ENCODE measurements at places on chromosomes 6 and 20.

- DNase-seq = no peak
Observed at GRCh38 chr6:44498436-44498835, 110.9 kb downstream of the CDC5L start.

DNA sequence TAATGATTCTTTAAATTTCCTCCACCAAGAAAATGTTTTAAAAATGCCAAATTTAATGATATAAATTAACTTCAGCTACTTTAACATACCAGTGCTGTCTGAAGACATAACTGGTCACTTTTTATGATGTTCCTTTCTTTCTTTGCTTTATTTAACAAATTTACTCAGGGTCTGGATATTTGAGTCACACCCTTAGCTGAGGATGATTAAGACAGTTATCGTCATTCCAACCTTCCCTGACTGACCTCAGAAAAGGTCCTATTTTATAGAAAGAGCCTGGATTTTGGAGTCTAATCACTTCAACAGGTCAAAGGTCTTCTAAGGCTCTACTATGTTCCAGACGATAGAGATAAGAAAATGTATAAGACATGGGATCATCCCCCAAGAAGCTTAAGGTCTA is 47.4 kb upstream of the CEP162 start:
- no peak for DNase-seq

DNA sequence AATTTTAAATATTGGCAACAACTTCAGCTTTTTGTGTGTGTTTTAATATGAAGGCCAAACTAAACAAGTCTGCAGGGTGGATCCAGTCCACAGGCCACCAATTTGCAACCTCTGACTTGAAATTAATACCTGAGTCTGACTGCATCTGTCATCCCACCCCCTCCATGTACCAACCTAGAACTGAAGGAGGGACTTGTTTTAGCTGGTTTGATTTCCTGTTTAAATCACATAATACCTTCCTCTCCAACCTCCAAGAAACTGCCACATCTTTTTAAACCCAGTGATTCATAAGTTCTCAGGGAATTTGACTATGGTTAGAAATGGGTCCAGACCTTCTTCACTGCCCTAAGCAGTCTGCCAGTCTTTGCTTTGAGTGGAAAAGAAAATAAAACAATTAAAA is 21.6 kb downstream of the RNF8 start:
- no peak for DNase-seq

- DNase-seq = no peak
Observed at GRCh38 chr20:3405696-3406358, 1.6 kb downstream of the DNAAF9 start.

DNA sequence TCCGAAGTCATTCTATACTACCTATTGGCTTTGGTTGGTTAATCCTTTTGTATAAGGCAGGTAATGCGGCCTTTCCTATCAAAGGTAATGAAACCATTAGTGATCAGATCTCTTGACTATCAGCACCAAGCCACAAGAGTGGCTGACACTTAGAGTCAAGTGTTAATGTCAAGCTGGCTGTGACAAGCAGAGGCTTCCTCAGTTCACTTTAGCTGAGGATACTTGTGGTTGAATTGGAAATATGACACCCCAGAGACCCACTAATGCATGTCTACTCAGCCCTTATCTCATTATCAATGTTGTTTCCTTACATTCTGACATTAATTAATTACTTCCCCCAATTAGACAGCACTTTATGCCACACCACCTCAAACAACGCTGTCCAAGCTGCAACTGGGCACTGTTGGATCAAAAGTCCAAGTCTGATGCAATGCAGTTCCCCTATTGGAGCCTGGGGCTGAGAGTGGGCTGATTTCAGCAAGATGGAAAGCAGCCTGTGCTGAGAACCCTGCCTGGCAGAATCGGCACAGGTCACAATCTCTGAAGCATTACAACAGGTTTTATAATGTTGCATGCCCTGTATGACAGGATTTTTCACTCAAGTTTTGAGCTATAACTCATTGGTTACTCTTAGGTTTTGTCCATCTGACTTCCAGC is 273.5 kb downstream of the COL12A1 start:
- DNase-seq = no peak

GRCh38 chr6:151010071-151010470 is 144.6 kb downstream of the MTHFD1L start:
- no peak for DNase-seq

DNA sequence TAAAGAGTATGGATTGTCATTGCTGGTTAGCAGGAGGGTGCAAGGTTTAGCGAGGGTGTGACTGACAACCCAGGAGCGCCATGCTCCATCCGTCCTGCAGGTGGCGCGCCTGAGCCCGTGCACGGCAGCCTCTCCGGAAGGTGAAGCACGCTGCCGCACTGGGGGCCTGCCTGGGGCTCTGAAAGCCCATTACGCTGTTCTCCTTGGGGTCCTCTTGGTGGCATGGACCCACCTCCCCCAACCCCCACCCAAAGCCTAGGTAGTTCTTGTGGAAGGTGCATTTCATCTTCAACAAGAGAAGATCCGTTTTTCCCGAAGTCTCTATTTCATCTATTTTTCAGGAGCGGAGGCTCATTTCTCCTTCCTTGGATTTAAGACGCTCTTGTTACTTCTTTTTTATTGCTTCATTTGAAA is 197.4 kb upstream of the KCNG1 start:
- DNase-seq = peak; percentile 37

DNA sequence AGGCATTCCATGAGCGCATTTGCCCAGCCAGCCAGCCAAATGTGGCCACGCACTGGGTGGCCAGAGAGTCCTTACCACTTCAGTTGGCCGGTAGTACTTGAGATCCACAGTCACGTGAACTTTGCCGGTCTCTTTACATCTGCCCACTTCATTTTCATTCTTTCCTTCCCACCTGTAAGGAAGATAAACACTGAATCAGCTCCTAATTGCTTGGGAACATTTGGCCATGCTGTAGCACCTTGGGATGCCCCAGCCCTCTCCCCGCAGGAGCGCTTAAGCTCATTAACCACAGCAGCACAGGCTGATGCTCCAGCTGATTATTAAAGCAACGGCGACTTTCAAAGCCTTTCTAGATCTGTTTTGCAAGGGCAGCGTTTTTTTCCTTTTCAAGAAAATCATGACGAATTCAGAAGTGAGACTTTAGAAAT is 116.6 kb downstream of the FOXC1 start:
- DNase-seq = no peak

DNA sequence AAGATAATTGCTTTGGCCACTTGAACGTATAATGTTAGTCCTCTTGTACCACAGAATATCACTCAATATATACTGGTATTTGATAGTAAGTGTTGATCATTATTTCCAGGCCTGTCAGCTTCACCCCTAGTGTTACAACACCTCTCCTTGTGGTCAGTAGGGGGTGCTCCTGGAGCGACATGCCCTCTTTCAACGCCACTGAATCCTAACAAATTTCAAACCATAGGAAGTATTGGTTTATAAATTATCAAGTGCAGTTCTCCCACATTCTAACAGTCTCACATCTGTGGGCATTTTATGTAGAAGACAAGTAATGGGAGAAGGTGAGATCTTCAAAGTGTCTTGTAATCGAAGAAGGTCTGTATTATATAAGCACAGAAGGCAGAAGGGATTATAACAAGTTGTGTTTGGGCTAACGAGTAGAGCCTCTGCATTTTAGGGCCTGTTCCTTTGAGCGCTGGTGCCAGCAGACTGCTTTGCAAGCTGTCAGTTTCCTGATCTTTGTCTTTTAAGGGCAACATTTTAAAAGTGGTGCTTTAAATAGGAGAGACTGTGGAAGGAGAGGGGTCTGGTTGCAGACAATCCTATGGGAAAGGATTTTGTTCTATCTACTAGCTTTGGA is 57.1 kb upstream of the CEP162 start:
- DNase-seq = no peak

DNA sequence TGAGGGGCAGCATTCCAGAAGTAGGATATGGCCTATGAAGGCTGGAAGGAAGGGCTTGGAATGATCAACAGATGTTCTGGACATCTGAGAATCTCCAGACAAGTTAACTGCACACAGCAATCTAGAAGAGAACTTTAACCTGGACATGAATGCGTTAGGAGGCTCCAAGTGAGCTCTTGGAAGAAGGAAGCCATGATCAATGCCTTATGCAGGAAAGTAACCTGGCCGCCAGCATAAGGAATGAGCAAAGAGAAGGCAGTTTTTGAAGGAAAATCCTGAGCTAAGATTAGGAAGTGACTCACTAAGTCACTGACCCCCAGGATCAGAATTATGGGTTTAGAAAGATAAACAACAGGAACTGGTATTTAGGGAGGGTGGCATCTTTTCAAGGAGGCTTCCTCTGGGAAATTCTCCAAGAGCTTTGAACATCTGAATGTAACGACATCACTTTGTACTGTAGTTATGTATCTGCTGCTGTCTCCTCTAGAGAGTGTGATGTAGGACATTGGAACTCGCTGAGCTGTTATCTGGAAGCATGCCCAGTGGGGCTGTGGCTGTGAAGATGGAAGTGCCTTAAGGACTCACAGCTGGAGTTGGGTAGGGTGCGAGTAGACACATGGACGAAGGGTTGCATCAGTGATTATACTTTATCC is 236.8 kb downstream of the PACRG start:
- no peak for DNase-seq

DNA sequence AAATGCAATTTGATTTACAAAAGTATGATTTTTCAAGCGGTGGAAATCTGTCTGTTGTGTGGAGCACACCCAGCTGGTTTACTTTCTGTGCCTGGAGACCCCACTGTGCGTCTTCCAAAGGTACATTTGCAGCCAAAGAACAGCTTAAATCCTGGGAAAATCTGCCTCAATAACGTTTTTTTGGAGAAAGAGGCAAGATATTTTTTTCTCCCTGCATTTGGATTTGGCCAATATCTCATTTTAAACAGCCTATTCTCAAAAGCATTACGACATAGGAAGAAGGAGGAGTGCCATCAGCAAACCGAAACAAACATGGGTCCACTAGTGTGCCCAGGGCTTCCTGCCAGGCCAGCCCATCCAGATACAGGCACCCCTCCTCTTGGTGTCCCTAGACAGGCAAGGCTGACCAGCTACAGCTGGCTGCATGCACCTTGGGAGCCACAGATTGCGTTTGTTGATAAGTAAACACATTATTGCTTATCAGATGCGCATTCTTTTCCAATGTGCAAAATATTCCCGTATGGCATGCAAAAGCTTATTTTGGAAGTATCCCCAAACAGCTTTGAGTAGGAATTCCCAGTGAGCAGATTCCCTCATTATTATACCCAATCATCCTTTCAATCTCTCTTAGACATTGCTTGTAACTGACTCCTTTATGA is 184.5 kb upstream of the MARCKS start:
- no peak for DNase-seq

- no peak for DNase-seq
Observed at GRCh38 chr20:10731190-10731965, 57.6 kb upstream of the JAG1 start.

GRCh38 chr20:25389401-25389857 is 1.2 kb downstream of the ABHD12 start:
- DNase-seq = no peak

DNA sequence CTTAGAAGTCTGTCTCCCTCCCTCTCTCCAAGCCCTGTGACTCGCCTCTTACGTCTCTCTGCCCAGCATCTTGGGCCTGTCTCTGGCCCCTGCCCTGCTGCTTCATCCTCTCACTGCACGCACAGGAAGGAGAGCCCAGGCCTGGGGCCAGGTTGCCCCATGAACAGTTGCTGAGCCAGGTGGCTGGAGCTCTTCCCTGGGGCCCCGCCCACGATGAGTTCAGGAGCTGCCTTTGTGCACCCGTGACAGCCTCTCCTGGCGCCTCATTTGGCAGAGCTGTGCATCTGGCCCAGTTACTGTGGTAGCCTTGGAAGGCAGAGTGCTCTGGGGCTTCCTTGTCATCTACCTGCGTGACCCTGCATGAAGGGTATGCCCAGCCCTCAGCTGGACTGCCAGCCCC is 44.5 kb downstream of the SLC52A3 start:
- no peak for DNase-seq

GRCh38 chr20:56428881-56429280 is 16.8 kb downstream of the CASS4 start:
- DNase-seq = no peak

DNA sequence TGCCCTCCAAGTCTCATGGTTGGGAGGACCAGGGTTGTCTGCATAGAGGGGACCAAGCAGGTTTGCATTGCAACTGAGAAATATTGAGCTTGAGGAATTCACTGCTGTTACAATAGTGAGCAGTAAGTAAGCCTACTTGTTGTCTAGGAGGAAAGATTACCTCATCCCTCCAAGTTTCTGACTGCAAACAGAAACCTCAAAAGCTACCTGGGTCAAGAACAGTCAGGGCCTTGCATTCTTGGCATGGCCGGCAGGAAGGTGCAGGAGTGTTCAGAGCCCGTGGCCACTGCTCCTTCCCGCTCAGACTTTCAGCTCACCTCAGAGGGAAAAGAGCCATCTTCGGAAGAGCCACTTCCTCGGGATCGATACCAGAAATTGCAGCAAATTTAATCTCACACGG is 46.0 kb upstream of the DOK5 start:
- no peak for DNase-seq

GRCh38 chr6:97114645-97115044 is 168.4 kb downstream of the MMS22L start:
- DNase-seq = no peak

GRCh38 chr6:155274533-155274932 is 10.7 kb downstream of the CLDN20 start:
- DNase-seq = no peak

- no peak for DNase-seq
Observed at GRCh38 chr20:63103402-63104311, 96.9 kb upstream of the BHLHE23 start.

- DNase-seq = no peak
Observed at GRCh38 chr6:46711491-46711890, 23.7 kb downstream of the PLA2G7 start.

DNA sequence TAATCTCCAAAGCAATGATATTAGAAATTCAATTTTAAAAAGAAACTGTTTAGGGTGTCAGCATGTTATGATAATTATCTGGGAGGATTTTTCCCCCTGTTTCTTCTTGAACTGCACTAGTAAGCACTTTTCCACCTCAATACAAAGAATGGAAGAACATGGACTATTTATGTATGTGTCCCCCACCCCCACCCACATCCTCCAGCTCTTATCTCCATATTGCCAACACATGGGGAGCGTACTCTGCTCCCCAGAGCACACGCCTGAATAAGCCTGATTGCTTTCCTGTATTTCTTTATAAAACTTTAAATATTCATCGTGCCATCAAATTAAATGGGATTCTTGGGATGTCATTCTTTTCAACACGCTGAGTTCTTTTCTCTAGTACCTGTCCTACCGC is 11.4 kb upstream of the LRFN2 start:
- no peak for DNase-seq

GRCh38 chr6:170063431-170063830 is 227.4 kb downstream of the DLL1 start:
- no peak for DNase-seq

GRCh38 chr20:1535420-1536175 is 21.9 kb downstream of the SIRPD start:
- no peak for DNase-seq

- DNase-seq = no peak
Observed at GRCh38 chr20:61886721-61887595, 178.7 kb downstream of the TAF4 start.

Data from stimulated activated CD8-positive, alpha-beta memory T cell treated with anti-CD3 and anti-CD28 coated beads, Interleukin-7, amount 100 ng/mL, for 24 hours (primary cell).